Activated T-cell treated with anti-CD3 and anti-CD28 coated beads for 1 hour (primary cell): ENCODE measurements at places on chromosomes 1 and 21.

GRCh38 chr1:74317663-74318062, 82.5 kb downstream of the TNNI3K start:
- no peak for DNase-seq

DNA sequence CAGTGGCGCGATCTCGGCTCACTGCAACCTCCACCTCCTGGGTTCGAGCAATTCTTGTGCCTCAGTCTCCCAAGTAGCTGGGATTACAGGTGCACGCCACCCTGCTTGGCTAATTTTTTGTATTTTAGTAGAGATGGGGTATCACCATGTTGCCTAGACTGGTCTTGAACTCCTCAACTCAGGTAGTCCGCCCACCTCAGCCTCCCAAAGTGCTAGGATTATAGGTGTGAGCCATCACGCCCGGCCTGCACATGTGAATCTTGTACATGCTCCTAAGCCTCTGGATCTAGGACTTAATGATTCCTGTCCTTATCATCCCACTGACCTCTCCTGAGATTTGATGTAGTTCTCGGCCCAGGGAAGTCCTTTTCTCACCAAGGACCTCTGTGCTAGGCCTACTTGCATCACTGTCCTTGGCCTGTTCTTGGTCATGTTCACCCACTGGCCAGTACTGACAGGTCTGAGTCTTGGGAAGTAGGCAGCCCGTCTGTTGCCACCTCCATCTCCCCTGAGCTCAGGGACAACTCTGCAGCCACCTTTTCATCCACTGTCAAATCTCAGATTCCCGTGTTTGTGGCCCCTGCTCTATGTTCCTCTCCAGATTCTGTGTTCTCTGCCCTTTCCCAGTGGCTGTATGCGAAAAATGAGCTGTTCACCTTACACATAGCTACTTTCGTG, 9.4 kb downstream of the HYI start:
- no peak for DNase-seq

GRCh38 chr1:176552217-176552991, 89.4 kb downstream of the PAPPA2 start:
- DNase-seq, result no peak

DNA sequence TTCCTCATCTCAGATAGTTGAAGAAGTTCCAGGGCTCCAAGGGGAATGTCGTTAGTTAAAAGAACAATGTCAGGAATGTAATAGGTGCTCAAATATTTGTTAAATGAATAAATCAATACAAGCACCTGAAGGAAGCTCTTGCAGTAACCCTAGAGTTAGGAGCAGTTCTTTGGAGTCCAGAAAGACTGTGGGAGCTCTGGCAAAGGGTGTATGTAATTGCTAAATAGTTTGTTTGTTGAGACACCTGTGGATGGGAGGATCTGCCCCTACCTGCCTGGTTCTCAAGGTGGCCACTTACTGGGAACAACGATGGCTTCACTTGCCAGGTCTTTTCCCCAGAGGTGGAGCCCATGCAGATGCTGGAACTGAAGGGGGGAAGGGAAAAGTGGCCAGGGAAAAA, 27.5 kb upstream of the JUN start:
- no peak for DNase-seq

DNA sequence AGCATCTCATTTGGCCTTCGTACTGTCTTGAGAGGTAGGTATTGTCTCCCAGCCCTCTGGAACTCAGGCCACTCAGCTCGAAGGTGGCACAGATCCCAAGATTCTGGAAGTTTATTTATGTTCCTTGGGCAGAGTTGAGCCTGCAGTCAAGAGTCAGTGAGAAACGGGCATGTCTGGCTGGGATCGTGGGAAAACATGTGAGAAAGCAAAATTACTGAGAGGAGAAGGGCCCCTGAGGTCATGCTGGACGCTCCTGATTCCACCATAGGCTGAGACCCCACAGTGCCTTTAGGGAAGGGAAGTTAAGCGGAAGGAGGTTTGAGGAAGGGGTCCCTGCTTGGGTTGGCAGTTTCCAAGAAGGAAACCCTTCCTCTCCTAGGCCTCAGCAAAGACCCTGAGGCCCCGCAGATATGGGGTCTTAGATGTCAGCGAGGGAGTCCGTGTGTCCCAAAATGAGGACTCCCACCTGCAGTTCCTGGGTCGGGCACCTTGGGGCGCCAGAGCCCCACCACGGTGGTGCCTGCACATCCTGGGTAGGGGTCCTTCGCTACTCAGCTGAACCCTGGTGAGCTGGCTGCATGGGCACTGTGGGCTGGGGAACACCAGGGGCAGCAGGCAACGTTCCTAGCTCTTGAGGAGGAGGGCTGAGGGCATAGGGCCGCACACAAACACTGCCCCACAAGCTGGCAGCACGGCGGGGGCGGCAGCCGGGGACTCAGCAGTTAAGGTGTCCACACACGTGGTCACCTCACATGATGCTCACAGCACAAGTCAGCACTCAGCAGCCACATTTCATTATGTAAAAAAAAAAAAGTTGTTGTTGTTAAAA, 12.3 kb upstream of the SEMA4A start:
- DNase-seq, result no peak

GRCh38 chr1:162062542-162063015, 6.9 kb upstream of the NOS1AP start:
- no peak for DNase-seq

DNA sequence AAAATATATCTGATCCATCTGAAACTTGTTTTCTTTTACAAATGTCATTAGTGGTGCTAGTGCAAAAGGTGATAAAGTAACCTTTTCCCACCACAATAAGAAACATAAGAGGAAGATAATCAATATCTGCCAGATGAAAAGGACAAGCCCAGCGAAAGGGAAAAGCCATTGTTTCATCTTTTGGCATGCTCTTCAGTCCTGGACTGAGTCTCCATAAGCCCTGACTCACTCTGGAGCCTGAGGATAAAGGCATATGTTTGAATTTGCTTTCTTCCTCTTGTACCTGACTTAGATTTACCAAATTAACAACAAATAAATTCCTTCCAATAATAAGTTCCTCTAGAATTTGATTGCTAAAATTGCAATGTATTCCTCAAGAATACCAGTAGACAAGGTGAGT, 13.6 kb downstream of the DNAJC11 start:
- no peak for DNase-seq

DNA sequence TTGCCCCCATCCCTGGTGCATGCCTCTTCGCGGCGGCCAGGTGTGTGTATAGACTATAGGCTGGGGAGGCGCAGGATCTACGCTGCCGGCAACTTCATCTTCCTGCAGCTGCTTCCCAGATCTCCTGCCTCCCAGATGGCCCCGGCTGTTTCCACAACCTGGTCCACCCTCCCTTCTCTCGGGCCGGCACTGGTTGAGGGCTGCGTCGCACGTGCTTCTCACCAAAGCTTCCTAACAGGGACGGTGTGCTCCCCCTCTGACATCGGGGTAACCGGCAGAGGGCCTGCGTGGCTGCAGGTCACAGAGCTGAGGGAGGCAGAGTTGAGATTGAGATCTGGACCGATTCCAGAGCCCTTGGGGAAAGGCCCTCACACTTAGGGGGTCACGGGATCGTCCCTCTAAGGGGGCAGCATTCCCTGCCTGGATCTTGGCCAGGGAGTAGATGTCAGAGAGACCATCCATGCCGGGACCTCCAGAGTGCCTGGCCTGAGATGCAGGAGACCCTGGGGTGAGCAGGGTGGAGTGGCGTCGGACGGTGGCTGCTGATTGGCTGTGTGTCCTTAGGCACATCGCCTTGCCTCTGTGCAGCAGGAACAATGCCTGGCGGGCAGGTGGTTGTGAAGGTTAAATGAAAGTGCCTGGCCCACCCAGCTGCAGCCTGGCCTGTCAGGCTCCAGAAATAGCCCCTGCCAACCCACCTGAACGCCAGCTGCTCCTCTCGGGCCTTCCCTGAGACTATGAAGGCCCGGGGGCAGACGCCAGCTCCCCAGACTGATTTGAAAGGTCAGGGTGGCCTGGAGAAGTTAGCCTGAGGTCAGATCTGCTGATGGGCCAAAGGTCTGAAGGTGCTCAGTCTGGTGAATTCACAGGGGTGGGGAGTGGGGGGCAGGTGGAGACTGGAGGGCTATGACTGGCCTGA, 6.1 kb upstream of the MASP2 start:
- no peak for DNase-seq

GRCh38 chr21:29245104-29245643, 53.5 kb upstream of the BACH1 start:
- no peak for DNase-seq

DNA sequence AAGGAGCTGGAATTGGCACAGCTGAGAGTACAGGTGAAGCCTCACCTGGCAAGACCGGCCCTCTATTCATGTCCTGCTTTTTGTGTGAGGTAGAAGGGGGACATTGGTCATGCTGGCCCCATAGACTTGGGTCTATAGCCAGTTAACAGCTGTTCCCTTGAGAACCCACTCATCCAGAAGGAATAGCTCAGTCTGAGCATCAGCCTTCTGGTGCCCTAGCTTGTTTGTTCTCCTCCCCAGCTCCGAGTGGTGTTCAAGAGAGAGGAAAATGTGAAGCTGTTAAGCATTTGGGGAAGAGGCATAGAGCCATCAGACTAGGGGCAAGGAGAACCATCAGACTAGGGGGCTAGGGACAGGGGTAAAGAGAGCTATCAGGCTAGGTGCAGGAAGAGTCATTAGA, 290.9 kb downstream of the SIPA1L2 start:
- DNase-seq, result no peak

DNA sequence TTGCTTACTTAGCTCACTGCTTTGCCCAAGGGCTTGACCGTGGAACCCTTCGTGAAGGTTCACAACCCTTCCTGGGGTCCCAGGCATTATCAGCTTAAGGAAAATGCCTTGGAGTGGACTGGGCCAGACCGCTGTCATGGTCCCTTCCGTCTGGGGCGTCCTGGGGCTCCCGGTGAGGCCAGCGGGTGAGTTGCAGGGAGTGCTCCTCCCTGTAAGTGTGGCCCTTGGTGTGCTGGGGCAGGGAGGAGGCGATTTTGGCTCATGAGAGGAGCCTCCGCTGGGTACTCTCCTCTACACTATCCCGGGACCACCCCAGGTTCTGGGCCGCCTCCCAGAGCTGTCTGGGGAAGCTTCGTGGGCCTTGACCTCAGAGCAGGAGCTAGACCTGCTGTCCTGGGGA, 48.1 kb downstream of the AJAP1 start:
- no peak for DNase-seq

GRCh38 chr1:7136166-7136953, 351.1 kb downstream of the CAMTA1 start:
- DNase-seq, result no peak

GRCh38 chr1:76291191-76291590, 216.6 kb downstream of the ST6GALNAC3 start:
- no peak for DNase-seq

GRCh38 chr1:44631333-44631646, 43.0 kb downstream of the TMEM53 start:
- DNase-seq, result no peak

DNA sequence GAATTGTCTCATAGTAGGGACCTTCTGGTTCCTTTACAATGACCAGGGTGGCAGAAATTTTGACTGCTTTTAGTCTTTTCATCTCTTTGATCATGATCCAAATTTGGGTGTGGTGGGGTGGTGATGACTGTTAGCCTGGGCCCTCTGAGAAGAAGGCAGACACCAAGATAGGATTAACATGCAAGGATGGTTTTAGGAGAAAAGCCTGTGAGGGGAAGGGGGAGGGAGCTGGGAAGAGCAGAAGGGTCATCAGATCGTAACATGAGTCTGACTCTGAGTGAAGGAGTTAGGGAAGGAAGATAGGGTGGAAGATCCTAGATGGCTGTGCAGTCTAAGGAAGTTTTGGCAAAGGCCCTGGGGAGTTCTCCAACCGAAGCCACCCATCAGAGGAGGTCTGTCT, 28.5 kb upstream of the CAMSAP2 start:
- no peak for DNase-seq

DNA sequence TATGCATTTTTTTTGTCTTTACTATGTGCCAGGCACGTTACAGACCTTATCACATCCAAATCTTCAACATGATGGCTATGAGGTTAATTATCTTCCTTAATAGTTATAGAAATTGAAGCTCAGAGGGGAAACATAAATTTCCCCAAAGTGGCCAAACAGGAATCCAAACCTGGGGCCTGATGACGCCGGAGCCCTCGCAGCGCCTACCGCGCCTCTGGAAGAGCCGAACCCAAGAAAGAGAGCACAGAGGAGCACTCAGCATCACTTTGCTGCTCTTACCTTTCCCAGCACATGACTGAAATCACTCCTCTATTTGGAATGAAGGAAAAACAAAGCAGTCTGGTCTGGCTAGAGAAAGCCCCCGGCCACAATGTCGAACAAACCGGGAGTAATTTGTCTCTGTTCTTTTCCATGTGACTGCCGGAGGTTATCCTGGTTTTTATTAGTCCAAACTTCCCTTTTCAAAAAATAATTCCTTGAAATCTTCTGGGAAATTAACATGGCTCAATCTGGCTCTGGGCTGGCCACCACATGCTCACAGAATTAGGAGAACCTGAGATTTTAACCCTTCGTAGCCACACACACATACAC, 195.5 kb downstream of the ADSS2 start:
- no peak for DNase-seq

DNA sequence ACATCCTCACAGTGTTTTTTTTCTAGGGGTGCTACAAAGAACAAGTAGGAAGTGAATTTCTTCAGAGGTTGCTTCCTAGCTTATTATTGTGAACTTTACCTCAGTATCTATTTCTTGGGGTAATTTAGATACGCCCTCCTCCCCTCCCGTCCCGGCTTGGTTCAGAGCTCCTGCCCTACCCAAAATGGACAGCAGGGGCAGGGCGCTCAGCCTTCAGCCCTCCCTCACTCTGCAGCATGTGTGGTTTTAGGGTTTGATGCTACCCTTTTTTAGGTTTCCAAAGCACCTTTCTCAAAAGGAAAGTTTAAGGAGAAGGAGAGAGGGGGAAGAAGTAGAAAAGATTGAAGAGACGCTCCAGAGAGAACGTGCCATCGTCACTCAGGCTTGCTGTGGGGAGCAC, 16.9 kb upstream of the POGK start:
- no peak for DNase-seq

DNA sequence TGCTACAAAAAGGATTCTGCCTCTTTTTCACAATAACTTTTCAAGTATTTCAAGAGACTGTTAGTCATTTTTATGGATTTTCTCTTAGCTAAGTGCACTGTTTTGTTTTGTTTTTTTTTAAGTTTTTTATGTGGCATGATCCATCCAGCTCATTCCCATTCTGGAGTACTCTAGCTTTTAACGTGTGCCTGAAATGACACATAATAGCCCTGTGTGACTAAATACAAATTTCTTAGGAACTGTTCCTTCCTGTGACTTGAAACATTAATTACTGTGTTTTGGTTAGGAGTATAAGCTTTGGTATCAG, 143.9 kb downstream of the HS2ST1 start:
- no peak for DNase-seq

- peak; percentile 32 for DNase-seq
These were observed 3.8 kb downstream of the GFI1 start for GRCh38 chr1:92482665-92483609.

- no peak for DNase-seq
These were observed 6.6 kb downstream of the SORT1 start for GRCh38 chr1:109391157-109391556.
